Endodermal cell (in vitro differentiated cells): ENCODE measurements at places on chromosomes 1 and 21. TPM values are rescaled to one million over a fixed set of nuclear protein-coding genes. Genes with fewer than 3 reads are reported as not detected.
A peak's percentile ranks its signal among the peaks of the same experiment; 100 is the strongest.

The GPR25 gene
- not detected in 3 replicates for total RNA-seq

The TSPAN1 gene
- not detected in 2 replicates for total RNA-seq

The PALMD gene
- 0.19 to 0.38 TPM (median 0.24 TPM) in 3 replicates for total RNA-seq

DNA sequence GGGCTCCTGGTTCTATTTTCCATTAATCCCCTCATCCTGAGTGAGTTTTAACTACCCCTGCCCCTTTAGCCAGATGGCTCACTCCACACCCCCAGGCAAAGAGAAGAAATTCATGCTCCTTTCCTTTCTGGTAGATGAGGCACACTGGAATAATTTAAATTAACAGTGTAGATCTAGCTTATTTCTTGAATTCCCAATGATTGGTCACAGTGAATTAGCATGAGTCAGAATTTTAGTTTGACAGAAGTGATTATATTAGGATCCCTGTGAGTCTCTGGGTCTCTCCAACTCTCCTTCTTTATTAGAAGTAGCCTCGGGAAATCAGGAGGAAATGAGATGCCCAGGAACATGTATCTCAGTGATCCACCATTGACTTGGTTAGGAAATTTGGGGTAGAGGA is 103.1 kb upstream of the KAZN start:
- DNase-seq, result peak; percentile 6
